ENCODE measurements at places on chromosomes 12 and 14.

GRCh38 chr12:46944771-46945170 is 119.0 kb upstream of the SLC38A4 start:
- no peak for DNase-seq

- DNase-seq: no peak
These were observed 3.0 kb upstream of the PLXNC1 start for GRCh38 chr12:94145191-94145983.

GRCh38 chr12:27606986-27607385 is 83.0 kb downstream of the PPFIBP1 start:
- DNase-seq: no peak

GRCh38 chr12:109084425-109084824 is 8.8 kb downstream of the ALKBH2 start:
- DNase-seq: no peak

All from NCI-H1694 (cell line).